COR-L47 (cell line): ENCODE measurements at places on chromosomes 3 and 15.

GRCh38 chr3:123096731-123097130, 29.9 kb downstream of the PDIA5 start:
- DNase-seq = no peak

- DNase-seq = no peak
These were observed 402 bp downstream of the WWTR1 start for GRCh38 chr3:149657321-149657925.

GRCh38 chr3:24067483-24067882, 122.4 kb downstream of the NR1D2 start:
- DNase-seq = no peak

DNA sequence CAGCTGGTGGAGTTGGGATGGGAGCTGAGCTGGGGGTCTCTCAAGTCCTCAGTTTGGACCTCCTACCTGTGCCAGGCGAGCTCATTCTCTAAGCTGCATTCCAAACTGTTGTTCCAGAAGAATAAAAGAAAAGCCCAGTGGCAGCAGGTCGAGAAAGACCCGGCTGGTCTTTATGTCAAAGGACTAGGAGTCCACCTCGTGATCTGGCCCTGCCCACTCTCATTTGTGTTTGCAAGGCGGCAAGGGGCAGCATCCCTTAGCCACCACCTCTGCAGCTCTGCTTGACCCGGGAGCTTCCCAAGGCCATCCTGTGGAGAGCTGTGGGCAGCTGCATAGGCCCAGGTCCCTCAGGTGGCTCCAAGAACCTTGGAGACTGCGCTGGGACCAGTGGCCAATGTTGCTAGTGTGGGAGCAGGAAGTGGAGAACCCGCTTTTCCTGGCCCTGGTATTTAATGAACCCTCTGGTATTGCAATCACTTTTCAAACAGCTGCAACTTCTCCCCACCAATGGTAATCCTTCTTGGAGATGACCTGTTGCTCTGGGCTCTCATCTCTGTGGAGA, 30.9 kb downstream of the KY start:
- no peak for DNase-seq

DNA sequence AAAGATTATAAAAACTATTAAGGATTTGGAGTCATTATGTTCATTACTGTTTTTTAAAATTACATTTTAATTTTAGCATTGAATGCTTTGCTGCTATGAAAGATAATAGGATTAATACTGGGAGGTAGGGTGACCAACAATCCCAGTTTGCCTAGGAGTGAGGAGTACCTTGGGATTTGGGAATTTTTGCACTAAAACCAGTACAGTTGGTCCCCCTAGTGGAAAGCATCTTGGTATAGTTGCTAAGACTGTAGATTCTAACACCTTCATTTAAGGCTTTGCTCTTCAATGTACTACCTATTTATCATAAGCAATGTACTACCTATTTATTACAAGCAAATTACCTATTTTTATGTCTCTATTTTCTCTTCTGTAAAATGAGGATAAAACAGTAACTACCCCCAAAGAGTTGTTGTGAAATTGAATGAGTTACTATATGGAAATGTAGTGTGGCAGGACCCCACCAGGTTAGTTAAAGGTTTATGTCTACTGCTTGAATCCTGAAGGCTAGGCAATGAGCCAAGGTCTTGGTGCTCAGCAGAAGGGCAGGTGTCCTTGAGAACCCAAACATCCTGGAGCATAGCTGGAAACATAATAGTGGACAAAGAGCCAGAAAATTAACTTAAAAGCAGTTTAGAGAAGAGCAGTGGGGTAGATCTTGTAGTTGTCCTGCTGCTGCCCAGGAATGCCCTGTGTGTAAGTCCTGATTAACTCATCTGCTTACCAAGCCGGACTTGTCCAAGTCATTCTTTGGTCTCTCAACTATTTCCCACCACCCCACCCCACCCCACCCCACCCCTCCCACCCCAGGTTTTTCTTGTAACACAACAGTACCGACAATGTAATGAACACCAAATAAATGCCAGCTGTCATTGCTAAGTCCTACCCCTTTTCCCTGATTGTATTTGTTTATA, 49.2 kb upstream of the NMD3 start:
- DNase-seq = peak; percentile 38

GRCh38 chr15:101066501-101067408, 147.6 kb downstream of the LRRK1 start:
- no peak for DNase-seq

GRCh38 chr3:194584320-194584776, 48.9 kb downstream of the TMEM44 start:
- DNase-seq = no peak

DNA sequence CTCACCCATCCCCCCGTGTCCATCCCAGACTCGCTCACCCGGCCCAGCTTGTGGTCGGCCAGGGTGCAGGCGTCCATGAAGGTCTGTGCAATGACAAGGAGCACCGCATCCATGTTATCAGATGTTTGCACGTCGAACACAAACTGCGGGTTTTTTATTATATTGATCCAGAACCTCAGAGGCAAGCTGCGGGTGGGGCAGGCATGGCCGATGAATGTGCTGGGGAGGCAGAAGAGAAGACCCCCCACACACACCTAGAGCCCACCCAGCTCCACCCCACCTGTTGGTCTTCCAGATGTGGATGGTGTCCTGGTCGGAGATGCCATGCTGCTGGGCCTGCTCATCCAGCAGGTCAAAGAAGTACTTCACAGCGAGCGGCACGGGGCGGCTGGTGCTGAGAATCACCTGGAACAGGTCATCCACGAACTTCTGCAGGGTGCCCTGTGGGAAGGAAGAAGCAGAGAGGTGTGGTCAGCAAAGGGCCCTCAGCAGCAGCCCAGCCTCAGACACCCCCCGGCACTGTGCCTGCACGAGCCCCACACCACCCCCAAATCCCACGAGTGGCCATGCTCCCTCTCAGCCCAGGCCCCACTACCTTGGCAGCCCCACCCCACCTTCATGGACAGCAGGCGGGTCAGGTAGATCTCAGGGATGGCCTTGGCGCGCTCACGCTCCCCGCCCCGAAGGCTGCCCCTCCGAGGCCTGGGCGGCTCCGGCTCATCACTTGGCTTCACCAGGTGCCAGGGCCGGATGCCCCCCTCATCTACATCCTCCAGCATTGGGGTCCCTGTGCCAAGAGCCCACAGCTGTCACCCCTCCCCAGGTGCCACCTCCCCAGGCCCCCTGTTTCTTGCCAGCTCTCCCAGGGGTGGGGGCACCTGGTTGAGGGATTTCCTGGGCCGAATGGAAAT, 20.3 kb downstream of the PLXNB1 start:
- DNase-seq = no peak

DNA sequence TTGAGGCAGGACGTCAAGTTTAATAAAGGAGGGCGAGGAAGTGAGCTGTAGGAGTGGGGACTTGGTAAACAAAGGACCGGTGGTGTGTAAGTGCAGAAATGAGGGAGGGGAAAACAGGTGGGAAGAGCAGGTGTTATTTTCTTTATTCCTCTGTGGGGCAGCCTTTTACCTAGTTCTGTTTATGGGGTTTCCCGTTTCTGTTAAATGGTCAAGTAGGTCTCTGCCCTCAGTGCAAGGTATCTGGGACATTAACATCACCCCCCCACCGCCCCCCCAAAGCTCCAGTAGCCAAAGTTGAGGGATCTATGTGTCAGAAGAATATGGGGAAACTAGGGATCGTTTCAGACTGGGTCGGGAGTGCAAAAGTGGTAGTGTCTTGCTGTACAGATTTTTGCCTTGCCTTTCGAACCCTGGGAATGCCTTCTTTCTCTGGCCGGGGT, 893 bp downstream of the MGA start:
- DNase-seq = no peak

DNA sequence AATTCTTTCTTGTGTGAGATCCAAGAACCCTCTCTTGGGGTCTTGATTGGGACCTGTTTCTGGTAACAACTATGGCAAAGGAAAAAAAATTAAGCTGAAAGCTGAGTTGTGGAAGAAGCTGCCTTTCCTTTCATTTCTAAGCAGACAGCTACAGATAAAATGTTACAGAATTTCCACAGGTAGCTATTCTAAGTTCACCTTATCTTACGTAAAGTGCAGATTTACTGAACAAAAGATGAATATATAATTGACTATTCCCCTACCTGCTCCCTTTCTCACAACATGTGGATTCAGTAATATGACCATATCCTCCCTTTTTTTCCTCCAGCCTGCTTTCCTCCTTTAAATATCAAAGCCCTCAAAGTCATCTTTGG, 36.6 kb downstream of the CLEC3B start:
- no peak for DNase-seq

- DNase-seq = no peak
These were observed 31.5 kb downstream of the FEM1B start for GRCh38 chr15:68309024-68309423.

DNA sequence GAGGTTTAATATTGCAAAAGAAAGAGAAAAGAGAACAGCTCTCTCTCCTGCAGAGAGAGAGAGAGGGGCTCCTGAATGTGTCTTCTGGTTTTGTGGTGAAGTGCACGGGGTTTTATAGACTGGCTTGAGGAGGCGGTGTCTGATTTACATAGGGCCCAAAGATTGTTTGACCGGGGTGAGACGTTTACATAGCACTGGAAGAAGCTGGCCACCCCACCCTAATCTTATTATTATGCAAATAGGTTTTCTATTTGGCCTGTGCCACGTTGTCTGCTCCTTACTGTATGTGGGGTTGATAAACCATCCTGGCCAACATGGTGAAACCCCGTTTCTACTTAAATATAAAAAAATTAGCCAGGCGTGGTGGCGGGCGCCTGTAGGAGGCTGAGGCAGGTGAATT, 268.6 kb downstream of the SV2B start:
- DNase-seq = no peak

- no peak for DNase-seq
These were observed 20.5 kb upstream of the ABHD2 start for GRCh38 chr15:89067751-89068150.

DNA sequence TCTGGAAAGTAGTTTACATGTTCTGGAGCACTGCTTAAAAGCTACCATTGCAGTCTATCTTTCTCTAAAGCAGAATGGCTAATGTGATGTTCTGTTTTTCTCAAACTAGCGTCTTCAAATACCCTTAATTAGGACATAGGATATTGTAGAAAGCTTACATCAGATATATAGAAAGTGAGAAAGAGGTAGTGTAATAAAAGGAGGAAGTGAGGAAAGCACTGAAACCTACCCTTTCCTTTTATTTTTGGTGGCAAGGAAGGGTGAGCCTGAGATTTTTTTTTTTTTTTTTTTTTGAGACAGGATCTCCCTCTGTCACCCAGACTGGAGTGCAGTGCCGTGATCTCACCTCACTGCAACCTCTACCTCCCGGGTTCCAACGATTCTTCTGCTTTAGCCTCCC, 9.4 kb downstream of the SENP2 start:
- DNase-seq = no peak

DNA sequence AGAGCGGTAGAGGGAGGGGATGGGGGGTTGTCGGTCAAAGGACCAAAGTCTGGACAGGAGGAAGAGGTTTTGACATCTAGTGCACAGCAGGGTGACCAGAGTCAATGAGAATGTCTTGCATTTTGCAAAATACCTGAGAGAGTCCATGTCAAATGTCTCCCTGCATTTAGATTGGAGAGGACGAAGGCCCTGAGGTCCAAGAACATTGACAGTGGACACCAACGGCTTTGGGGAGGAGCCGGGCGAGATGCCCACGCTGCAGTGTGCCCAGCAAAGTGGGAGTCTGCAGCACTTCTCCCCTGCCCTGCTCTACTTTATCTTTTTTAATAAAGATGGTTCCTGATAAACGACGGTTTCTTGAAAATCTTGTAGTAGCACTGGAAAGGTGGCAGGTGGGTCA, 67.4 kb upstream of the TAMM41 start:
- no peak for DNase-seq

GRCh38 chr3:134134240-134134639, 104.5 kb upstream of the SLCO2A1 start:
- DNase-seq = no peak

- no peak for DNase-seq
These were observed 122.4 kb downstream of the UBE2E2 start for GRCh38 chr3:23325466-23326065.

- DNase-seq = no peak
These were observed 9.5 kb downstream of the TBC1D21 start for GRCh38 chr15:73882761-73883419.

DNA sequence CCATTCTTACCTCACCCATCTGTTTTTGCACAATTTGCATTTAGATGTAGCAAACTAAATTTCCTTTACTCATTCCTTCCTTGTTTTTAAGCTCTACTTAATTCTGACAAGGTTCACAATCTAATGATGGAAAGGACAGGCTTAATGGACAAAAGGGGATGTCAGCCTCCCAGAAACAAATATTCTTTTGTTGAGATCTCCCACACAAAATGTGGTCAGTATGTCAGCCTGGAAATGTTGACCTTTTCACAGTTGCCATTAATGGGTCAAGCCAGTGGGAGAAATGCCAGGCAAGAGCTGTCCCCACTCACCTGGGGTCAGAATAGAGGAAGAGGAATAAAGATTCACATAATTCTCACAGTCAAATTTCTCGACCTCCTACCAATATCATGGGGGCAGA, 27.0 kb downstream of the WWTR1 start:
- DNase-seq = no peak

- no peak for DNase-seq
These were observed 384.9 kb downstream of the ZBTB20 start for GRCh38 chr3:114762144-114762543.

DNA sequence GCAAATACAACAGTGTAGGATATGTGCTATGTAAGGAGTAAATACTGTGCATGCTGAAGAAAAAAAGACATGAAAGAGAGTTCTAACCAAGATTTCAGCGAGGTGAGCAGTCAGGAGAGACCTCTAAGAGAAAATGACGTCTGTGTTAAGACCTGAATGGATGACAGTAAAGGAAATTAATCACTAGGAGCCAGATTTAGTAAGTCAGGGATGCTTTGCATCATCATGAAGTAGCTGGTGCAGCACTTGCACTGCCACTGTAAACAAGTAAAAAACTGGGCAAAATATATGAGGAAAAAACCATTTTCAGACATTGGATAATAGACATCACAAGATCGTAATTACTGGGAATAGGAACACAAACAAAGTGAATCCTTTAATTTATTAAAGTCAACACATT, 32.6 kb downstream of the RTP4 start:
- DNase-seq = no peak

- DNase-seq = no peak
These were observed 780 bp upstream of the ACAD9 start for GRCh38 chr3:128878556-128879124.

DNA sequence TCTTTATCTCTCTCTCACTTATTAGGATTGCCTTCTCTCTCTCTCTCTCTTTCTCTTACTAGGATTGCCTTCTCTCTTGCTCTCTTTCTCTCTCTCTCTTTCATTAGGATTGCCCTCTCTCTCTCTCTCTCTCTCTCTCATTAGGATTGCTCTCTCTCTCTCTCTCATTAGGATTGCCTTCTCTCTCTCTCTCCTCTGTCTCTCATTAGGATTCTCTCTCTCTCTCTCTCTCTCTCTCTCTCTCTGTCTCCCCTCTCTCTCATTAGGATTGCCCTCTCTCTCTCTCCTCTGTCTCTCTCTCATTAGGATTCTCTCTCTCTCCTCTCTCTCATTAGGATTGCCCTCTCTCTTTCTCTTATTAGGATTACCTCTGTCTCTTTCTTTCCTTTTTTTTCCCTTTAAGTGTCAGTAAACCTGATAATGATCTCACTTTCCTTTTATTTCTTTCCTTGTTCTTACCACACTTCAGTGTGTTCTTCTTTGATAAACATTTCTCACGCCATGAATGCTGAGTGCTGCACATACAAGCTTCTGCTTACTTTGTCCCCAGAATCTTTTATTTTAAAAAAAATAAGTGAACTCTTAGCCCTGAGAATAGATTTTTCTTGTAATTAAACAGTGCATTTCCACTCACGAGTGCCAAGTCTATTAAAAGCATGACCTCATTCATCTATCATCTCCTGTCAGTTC, 243.4 kb upstream of the TBC1D5 start:
- no peak for DNase-seq

GRCh38 chr15:25171856-25172687, 217.3 kb downstream of the SNRPN start:
- DNase-seq = no peak

GRCh38 chr15:85406916-85407315, 26.5 kb downstream of the AKAP13 start:
- DNase-seq = no peak
